ENCODE measurements at places on chromosomes 1 and 21.

- DNase-seq: peak; percentile 64
Observed at GRCh38 chr1:227729881-227730629, 5.0 kb downstream of the JMJD4 start.

- no peak for DNase-seq
Observed at GRCh38 chr1:51936531-51936930, 54.0 kb downstream of the RAB3B start.

- no peak for DNase-seq
Observed at GRCh38 chr1:171805395-171806115, 24.1 kb downstream of the METTL13 start.

DNA sequence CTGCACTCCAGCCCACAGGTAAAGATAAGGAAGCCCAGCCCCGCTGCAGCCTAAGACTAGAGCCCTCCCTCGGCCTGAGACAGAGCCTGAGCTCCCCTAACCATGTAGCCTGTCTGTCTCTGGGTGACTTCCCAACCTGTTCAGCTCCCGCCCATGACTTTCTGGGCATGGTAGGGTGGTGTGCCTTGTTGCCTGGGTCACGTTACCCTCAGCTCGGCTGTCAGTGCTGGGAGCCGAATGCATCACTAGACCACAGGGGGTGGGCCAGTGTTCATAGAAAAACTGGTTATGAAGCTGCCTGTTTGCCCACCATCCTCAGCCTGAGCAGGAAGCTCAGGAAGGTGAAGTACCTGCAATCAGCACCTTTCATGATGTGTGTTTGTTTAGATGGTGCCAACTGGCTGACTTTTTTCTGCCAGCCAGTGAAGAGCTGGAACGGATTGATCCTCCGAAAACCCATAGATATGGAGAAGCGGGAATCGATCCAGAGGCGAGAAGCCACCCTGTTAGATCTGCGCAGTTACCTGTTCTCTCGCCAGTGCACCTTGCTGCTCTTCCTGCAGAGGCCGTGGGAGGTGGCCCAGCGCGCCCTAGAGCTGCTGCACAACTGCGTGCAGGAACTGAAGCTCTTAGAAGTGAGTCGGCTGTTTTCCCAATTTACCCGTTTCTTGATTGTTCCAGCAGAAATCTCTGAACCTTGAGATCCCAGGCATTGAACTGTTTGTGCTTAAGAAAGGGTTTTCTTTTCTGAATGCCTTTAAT is 43.9 kb upstream of the PWP2 start:
- DNase-seq: no peak

DNA sequence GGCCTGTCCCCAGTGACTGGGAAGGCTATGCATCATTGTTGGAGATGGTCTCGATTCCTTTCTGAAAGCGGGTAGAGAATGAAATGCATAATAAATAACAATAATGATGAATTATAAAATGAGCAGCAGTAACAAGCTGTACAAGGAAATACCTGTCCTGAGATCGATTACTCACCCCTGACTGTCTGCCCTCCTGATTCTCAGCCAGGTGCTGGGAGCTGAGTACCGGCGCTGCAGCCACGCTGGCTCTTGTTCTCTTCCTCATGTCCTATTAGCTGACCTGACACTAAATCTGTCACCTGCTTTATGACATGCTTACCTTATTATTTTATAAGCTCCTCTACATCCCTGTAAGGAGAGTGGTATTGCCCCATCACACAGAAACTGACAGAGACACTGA is 3.4 kb downstream of the AGPAT3 start:
- DNase-seq: no peak

DNA sequence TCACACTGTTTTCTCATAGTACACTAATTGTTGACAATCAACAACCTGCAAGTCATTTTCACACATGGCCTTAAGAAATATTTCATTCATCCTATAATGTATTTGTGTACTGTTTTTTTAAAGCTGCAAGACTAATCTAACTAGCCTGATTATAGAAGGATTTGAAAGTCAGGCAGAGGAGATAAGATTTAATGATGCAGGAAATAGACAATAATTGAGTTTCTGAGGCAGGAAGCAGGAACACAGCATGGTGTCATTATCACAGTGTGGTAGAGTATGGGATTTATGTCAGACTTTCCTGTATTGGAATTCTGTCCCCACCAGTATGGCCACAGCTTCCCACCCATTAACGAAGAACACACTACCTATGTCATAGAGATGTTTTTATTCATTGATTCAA is 138.8 kb downstream of the LRRC7 start:
- DNase-seq: no peak

DNA sequence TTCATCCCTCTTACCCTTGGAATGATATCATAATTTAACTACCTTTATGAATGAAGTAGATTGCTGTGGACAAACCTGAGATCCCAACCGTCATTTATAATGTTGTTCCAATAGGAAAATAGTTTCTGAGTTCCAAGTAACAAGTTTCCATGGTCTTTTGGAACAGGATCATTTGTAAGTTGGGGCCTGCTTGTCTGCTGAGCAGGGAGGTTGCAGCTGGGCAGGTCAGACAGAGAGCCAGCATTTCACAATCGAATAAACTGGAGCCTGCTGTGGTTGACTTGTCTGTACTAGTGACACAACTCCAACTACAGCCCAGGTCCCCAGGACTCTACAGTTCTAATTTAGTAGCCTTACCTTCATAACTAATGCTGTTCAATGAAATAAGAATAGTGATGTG is 18.6 kb upstream of the RALGPS2 start:
- DNase-seq: no peak

- DNase-seq: no peak
Observed at GRCh38 chr1:27752360-27752759, 20.7 kb upstream of the STX12 start.

GRCh38 chr1:202034149-202034682 is 23.8 kb downstream of the ELF3 start:
- no peak for DNase-seq

GRCh38 chr1:244865820-244866219 is 1.5 kb upstream of the HNRNPU start:
- no peak for DNase-seq

DNA sequence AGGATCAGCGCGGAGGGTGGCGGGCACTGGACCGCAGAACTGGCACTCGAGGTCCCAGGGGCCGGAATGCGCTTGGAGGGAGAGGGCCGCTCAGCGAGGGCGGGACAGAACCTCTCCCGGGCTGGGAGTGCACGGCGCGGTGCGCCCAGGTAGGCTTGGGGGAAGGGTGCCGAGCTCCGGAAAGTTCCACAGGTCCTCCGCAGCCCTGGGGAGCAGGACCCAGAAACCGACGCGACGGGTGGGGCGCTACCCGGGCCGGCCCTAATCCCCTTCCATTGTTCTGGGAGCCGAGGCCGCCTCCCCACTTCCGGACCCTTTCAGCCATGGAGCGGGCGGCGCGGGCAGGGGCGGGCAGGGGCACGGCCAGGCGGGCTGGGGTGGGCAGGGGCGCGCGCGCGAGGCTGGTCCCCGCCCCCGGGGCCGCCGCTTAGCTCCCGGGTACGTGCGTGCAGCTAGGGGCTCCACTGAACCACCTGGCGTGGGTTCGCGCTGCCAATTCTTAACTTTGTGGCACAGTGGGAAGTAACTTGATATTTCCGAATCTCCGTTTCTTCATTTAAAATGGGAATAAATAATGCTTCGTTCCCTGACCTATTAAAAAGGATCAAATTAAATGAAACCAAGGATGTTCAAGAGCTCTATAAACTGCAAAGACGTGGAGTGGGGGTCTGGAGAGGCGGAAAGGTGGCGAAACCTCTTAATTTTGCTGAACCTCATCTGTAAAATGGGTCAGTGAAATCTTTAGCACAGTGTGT is 20.7 kb downstream of the LGR6 start:
- no peak for DNase-seq

- peak; percentile 63 for DNase-seq
Observed at GRCh38 chr21:25350056-25350455, 257.2 kb downstream of the MRPL39 start.

GRCh38 chr1:193402977-193403376 is 216.6 kb upstream of the B3GALT2 start:
- no peak for DNase-seq

DNA sequence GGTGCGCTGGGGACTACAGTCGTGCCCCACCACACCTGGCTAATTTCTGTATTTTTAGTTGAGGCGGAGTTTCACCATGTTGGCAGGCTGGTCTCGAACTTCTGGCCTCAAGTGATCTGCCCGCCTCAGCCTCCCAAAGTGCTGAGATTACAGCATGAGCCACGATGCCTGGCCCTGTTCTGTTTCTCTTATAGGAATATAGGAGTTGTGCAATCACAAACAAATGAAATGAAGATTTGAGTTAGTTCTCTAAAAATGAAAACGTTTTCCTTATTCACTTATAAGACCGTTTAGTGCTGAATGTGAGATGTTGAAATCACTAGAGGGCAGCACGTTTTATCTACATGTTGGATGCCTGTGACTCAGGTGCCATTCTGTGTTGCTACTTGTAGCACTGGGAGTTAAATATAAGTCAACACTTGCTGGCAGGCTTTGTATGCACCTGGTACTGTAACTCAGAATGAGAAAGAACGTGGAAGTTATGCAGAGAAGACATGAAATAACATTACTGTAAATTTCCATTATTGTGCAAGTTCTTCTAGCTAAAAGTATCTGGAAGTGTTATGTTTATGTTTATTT is 45.8 kb downstream of the MIGA1 start:
- DNase-seq: peak; percentile 63

DNA sequence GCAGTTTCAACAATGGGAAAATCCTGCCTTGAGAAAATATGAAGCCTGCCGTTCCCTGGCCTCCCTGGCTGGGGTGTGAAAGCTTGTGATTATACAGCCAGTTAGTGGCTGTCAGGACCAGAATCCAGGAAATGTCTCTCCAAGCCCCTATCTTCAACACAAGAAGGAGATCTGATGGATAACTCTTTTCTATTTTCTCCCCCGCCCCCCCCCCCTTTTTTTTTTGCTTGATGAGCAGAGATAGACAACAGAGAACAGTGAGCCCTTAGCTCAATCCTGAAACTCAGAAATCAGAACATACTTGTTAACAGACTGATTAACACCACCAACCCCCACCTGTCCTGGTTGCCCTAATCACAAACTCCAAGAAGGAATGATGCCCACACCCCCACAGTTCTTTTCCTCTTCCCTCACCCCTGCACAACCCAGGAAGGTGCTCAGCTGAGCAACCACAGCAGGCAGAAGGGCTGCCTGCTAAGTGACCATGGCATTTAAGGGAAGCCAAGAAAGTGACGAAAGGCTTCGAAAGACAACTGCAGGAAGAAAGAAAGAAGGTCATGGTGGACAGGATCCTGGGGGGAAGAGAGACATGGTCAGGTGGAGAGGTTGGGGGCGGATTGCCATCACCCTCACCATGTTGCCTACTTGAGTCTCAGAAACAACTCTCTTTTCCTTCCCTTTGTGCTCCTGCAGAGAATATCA is 12.3 kb upstream of the DENND2D start:
- DNase-seq: no peak

DNA sequence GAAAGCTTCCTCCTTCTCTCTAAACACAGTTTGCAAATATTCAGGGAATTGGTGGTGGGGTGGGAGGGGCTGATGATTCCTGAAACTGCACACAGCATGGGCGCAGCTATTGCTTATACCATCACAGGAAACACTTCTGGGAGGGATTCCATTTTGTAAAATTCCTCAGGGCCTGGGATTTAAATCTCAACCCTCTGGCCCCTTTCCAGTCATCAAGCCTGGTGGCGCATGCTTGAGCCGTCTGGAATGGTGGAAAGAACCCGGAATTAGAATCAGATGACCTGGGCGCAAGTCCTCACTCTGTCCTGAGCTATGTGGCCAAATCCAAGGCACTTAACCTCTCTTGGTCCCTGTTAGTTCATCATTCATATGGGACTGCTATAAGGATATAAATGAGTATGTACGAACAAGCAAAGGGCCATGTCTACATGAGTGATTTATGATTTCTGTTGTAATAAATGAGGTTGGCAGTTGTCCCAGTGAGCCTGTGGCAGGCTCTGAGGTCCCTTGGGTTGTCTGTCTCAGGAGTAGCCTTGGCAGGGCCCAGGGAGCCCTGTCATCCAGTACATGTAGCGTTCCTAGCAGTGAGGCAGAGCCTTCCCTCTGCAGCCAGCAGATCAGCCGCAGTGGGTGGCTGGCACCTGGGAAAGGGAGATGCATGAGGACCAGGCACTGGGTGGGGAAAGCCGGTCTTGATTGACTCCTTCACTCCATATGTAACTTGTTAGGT is 72.0 kb downstream of the MAN1C1 start:
- DNase-seq: no peak

DNA sequence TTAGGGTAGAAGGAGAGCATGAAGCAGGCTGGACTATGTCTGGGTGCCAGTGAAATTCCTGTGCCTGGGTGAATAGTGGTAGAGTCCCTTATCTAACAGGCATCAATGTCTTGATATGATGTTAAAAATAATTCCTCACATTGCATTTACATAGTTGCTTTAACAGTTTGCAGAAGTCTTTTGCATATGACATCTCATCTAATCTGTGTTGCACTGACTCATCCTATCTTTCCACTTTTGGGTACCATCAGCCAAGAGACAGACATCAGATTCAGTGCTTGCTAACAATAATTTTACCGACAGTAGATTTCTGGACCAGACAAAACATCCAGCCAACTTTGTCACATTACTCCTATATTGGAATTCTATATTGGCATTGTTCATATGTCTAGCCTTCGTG is 92.5 kb downstream of the WDR64 start:
- DNase-seq: no peak

DNA sequence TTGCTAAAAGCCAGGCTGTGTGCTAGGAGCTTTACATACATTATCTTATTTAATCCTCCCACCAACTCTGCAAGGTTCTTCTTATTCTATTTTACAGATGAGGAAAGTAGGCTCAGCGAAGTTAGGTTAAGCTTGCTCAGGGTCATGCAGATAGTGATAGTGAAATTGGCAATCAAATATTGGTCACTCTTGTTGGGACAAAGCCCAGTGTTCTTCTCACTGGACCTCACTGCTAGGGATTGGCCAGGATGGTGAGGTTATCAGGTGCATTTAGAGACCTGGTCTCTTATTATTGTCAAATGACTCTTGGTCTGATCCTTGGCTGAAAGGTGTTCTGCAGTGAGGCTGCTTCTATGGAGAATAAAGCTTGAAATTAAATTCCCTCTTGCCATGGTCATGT is 145.1 kb downstream of the CNIH3 start:
- no peak for DNase-seq

- DNase-seq: no peak
Observed at GRCh38 chr21:15560383-15561056, 169.3 kb upstream of the USP25 start.

DNA sequence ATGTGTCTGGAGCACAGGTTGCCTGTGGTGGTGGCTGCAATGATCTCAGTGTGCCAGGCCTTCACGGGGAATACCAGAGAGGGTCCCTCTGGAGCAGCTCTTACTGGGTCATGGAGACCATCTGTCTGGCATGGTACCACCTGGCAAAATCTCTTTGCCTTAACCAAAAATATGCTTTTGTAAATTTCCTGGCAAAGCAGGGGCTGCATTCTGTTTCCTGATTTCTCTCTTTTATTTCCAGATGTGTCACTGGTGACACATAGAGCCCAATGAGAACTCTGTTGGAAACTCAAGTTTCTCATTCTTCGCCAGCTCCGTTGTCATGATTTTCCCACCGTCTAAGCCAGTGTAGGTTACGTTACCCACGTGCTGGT is 136.5 kb downstream of the FGGY start:
- DNase-seq: no peak

DNA sequence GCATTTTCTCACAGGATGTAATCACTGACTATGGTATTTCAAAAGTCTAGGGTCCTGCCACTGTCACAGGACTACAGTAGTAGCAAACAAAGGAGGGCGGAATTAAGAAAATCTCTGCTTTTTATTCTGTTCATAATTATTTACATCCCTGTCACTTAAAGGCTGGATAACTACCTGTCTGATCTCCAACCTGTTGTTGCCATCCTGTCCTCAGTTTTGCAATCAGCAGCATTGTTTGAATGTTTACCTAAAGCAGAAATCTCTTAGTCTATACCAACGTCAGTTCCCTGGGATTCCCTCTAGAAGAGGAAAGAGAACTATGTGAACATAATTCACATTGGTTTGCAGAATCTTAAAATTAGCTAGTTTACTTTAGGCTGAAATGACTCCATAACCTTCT is 218.5 kb downstream of the PBX1 start:
- DNase-seq: no peak

Data from Kasumi-1 (cell line).